Stimulated activated CD4-positive, alpha-beta T cell treated with anti-CD3 and anti-CD28 coated beads, Interleukin-4, amount 100 ng/mL, for 48 hours (primary cell): ENCODE measurements at places on chromosomes 12 and 14.

DNA sequence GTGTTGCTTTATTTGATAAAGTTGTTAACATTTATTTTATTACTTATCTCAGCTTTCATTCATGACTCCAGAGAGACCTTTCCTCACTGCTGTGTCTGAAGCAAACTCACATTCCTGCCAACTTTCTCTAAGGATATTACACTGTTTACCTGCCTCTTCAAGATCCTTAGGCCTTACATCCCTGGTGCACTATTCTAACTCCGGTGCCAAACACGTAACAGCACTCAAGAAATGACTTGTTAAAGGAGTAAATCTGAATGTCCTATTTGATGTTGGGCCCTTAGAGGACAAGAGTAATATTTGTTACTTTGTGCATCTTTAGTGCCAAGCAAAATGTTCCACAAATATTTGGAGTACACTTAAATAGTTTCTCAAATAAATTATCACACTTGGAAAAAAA lies 324.1 kb upstream of the FLRT2 start:
- no peak for DNase-seq

- DNase-seq, result no peak
Measured at GRCh38 chr14:69531135-69531534, 43.5 kb downstream of the CCDC177 start.

- no peak for DNase-seq
Measured at GRCh38 chr14:66233591-66233990, 252.6 kb upstream of the CCDC196 start.

- no peak for DNase-seq
Measured at GRCh38 chr12:106889326-106889725, 66.4 kb upstream of the TMEM263 start.

DNA sequence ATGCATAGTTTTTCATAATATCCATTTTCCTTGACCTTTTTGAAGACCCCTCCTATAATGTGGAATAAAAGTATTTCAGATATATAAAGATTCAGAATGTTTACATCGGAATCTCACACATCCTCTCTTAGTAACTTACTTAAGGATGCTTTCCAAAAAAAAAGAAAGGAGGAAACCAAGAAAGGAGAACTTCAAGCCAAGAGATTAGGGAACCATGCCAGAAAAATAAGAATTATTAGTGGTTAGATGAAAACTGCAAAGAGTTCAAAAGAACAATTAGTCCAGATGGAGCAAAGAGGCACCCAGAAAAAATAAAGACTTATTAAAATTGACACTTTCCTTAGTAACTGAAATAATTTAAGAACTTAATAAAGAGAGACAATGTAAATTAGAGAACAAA lies 179.2 kb downstream of the DUSP6 start:
- DNase-seq, result no peak

GRCh38 chr14:63633801-63634200 lies 7.9 kb downstream of the WDR89 start:
- DNase-seq, result no peak

- no peak for DNase-seq
Measured at GRCh38 chr12:7981446-7981845, 45.5 kb upstream of the SLC2A3 start.

GRCh38 chr12:104956870-104957718 lies 996 bp downstream of the SLC41A2 start:
- DNase-seq, result no peak

DNA sequence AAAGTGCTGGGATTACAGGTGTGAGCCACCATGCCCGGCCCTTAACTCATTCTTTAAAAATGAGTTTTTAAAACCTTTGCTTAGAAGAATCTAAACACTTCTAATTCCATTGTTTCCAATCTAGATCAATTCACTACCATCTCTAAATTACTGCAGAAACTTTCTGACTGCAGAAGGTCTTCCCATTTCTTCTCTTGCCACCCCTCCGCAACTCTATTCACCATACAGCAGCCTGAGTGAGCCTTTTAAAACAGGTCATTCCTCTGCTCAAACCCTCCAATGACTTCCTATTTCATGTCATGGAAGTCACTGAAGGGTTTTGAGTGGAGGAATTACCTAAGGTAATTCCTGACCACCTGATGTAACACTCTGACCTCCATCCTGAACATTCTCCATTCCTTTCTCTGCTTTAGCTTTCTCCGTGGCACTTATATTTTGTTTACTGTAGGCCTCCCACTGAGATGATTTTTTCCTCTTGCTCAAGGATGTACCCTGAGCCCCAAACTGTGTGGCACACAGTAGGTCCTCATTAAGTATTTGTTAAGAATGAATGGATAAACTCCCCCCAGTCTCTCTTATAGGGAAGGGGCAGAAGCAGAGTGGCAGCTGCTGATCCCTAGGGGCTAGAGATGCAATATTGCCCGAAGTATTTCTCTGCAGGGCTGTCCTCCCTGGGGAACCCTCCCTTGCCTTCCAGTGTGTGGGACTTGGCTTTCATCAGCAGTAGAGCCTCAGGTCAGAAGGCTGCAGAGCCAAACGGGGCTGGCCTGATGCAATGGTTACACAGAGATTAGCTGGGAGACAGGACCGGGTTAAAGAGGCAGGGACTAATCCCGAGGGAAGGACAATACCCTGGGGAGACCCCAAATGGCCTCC lies 1.2 kb downstream of the DDIT3 start:
- no peak for DNase-seq

- DNase-seq, result no peak
Measured at GRCh38 chr12:114967151-114967550, 283.2 kb upstream of the TBX3 start.

- DNase-seq, result no peak
Measured at GRCh38 chr14:95523815-95524448, 7.5 kb upstream of the SYNE3 start.

DNA sequence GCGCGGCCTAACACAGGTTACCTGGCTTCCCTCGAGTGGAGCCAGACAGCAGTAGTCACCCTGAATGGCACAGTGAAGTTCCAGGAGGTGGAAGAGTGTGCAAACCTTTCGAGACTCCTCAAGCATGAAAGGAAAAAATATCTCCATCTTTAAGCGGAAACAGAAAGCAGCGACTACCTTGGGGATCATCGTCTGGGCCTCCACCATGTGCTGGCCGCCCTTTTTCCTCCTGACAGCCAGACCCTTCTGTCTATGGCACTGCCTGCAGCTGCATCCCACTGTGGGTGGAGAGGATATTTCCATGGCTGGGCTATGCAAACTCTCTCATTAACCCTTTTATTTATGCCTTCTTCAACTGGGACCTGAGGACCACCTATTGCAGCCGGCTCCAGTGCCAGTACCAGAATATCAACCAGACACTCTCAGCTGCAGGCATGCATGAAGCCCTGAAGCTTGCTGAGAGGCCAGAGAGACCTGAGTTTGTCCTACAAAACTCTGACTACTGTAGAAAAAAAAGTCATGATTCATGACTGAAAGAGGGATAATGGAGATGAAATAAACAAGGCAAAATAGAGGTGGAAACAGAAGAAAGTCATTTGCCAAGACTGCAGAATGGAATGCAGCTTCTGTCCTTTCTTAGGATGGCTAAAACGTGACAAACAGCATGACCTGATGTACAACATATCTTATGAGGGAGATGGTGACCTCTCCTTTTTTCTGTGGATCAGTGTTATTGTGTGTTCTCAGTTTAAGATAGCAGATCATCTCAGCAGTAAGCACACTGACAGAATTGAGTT lies 2.4 kb upstream of the HEBP1 start:
- DNase-seq, result no peak

DNA sequence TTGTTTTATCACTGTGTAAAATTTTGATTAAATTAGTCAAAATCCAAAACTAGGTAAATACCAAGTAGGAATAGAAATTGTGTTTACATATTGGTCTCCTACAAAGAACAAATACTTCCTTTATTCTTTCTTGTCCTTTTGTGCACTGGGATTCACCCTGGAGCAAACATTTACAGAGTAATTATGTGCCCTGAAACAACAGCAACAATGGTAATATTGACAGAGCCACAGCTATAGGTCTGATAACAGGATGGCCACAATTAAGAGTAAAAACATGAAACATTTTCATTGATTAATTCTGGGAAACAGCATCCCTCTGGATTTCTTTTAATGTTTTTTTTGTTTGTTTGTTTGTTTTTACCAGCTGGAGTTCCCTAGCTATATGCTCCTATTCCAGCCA lies 61.2 kb downstream of the SLC38A6 start:
- no peak for DNase-seq

DNA sequence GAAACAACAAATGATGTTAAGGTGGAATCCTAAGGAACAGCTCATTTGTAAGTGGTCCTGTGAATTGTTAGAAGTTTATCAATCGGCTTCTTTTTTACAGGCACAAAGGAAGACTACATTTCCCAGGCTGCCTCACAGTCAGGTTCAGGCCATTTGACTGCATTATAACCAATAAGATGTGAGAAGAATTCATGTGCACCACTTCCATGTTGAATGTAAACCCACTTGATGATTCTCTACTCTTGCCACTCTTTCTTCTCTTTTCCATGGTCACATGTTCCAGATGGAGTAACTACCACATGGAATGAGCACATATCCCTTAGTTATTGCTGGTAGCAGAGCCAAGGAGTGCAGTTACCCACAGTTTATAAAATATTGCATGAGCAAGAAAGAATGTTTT lies 67.1 kb upstream of the GZMB start:
- no peak for DNase-seq

- DNase-seq, result no peak
Measured at GRCh38 chr14:63659726-63660125, 18.1 kb upstream of the WDR89 start.

DNA sequence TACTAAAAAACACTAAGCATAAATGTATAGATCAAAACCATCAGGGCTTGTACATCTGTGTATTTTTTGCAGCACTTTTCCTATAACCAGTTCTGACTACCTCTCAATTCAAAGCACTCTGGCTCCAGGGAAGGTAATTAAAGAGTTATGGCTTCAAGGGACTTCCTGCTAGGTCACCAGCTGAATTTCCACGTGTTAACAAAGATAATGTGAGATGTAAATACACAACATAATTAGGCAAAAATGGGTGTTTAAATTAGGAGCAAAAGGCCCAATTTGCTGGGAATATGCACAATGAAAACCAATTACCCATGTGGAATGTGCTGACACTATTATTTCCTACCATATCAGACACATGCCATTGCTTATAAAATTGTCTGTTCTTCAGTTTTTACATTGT lies 513.4 kb upstream of the FLRT2 start:
- DNase-seq, result no peak

DNA sequence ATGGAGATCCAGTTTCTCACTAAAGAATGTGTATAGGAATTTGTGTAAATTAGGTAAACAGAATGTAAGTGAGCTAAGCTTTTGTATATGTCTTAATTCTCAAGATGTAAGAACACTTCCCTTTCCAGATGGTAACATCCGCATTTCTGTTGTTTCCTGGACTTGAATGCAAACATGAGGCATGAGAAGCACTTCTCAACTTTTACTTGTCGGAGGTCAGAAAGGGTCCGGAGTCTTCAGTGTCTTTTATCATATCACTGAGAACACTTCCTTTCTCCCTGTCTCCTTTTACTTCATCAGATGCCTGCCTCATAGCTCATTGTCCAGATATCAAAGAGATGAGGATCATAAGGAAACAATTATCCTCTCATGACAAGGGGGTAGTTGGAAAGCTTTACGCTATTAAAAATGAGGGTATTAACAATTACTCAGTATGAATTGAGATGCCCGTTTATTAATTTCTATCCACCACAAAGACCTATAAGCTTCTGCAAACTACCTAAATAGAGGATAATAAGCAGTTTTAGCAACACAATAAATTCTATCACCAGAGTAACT lies 214.1 kb upstream of the FLRT2 start:
- DNase-seq, result no peak

DNA sequence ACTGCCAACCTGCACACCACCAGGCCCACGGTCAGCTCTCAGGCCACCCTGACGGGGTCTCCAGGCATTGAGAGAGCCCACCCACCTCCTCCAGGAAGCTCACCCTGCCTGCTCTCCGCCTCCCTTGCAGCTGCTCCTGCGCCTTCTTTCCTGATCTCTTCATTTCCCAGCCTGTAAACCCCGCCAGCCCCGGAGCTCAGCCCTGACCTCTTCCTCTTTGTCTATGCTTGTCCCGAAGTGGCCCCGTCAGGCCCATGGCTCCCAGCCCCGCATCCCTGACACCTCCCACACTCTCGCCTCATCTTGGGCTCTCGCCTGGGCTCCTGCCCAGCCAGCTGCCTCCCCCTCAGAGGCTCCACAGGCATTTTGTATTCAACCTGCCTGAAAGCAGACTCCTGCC lies 139.3 kb downstream of the CALM1 start:
- no peak for DNase-seq

- no peak for DNase-seq
Measured at GRCh38 chr14:103423050-103423461, 37.8 kb downstream of the MARK3 start.

- DNase-seq, result no peak
Measured at GRCh38 chr12:60724475-60724874, 1128.6 kb downstream of the SLC16A7 start.

- DNase-seq, result no peak
Measured at GRCh38 chr14:74871819-74872218, 4.1 kb downstream of the PROX2 start.

- DNase-seq, result no peak
Measured at GRCh38 chr12:49161092-49161795, 27.6 kb downstream of the TUBA1A start.

- DNase-seq, result no peak
Measured at GRCh38 chr12:100724071-100724470, 70.5 kb upstream of the ANO4 start.

GRCh38 chr12:124750149-124750656 lies 113.5 kb downstream of the SCARB1 start:
- DNase-seq, result no peak

DNA sequence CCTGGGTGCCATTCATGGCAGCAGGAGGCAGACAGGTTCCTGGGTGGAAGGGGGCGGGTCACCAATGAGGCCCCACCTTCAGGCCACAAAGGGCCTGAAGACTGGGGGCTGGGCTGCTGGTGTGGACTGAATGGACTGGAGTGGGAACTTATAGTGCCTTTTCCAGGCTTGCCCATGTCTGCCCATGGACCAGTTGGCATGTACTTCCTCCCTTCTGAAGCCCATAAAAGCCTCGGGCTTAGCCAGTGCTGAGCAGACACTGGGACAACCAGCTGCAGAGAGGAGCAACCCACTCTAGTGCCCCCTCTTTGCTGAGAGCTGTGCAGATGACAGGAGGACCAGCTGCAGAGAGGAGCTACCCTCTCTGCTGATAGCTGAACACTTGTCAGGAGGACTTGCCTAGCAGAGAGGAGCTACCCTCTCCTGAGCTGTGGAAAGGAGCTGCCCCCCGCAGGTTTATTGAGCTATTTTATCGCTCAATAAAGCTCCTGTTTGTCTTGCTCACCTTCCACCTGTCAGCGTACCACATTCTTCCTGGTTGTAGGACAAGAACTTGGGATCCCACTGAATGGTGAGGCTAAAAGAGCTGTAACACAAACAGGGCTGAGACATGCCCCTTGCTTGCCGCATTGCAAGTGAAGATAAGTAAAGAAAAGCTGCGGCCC lies 34.0 kb downstream of the APAF1 start:
- no peak for DNase-seq

GRCh38 chr12:50841716-50842531 lies 802 bp upstream of the TMPRSS12 start:
- no peak for DNase-seq
